ENCODE measurements at places on chromosomes 11 and 22.

DNA sequence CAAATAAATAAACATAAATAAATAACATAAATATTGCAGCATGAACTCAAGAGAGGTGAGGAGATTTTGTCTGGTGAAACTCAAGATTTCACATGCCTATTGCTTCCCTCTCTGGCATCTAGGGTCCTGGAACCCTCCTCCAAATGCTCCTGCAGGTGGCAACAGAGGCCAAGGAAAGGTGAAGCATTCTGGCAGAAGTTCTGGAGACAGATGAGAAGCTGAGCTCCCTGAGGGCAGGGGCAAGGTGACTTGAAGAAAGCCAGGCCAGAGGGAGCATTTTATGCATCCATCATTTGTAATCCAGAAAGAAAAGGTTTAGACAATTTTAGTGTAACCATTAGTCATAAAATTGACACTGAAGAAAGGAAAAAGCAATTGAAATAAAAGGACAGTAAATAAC lies 64.9 kb downstream of the ENDOD1 start:
- DNase-seq = peak; percentile 92

DNA sequence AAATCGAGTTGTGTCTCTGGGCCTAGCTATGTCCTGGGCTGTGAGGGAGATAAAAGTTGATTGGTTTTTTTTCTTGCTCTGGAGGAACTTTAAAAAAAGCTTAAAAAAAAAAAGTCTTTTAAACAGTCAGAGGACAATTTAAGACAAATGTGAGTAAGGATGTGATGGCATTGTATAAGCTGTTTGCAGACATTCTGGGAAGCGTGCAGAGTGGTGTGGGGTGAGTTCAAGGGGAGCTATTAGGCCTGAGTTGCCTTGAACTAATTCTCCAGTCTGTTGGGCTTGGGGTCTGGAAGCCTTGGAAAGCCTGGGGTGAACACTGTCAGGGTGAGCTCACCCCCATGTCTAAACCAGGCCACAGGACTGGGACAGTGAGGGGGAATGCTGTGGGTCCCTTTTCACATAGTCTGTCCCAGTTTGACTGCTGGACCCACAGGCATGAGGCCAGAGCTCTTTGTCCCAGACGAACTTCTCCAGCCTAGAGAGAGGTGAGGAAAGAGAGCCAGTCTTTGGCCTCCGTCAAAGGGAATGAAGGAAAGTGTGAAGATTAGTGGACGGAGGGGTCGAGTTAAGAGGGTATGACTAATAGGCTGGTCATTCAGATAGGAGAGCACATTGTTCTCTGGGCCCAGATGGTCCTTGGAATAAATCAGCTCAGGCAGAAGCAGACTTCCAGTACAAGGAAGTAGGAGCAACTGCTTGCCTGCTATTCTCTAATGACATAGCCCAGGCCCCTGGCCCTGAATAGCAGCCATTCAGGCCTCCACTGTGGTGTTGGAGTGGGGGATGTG lies 76.4 kb upstream of the NNMT start:
- no peak for DNase-seq

DNA sequence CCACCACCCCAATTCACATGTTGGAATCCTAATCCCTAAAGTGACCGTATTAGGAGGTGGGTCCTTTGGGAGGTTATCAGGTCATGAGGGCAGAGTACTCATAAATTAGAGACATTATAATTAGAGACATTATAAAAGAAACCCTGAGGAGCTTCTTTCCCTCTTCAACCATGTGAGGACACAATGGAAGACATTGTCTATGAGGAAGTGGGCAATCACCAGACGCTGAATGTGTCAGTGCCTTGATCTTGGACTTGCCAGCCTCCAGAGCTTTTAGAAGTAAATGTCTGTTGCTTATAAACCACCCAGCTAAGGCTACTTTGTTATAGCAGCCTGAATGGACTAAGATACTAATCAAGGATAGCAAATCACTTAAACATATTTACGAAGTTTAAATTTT lies 14.8 kb downstream of the GAB2 start:
- no peak for DNase-seq

- DNase-seq = no peak
Measured at GRCh38 chr11:121488641-121489040, 35.9 kb upstream of the SORL1-AS1 start.

- no peak for DNase-seq
Measured at GRCh38 chr11:45560155-45560912, 105.1 kb downstream of the CHST1 start.

DNA sequence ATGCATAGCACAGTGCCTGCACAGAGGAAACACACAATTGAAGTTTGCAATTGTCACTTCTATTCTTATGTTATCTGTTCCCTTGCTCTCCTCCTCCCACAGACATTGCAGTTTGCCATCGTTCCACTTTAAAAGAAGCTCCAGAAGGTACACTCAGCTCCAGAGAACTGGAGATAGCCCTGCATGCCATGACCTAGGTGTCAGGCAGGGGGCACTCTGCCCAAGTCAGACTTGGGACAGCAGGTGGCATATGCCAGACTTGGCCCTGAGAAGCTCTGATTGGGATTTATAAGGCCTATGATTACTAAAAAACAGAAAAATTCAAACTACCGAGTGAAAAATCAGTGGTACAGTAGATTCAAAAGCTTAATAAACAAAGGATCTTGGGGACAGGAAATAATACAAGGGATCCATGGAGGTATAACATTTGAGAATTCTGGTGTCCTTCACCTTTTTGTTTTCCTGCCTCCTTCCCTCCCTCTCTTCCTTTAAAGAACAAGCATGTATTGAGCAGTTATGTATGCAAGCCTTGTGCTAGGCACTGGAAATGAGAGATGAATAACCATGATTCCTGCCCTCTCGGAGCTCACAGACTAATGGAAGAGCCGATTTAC lies 40.0 kb downstream of the TENM4 start:
- DNase-seq = no peak

GRCh38 chr22:23393721-23394320 lies 186.3 kb downstream of the IGLL1 start:
- no peak for DNase-seq

- no peak for DNase-seq
Measured at GRCh38 chr11:78420255-78420764, 2.7 kb upstream of the GAB2 start.

GRCh38 chr11:23206741-23207336 lies 346.6 kb upstream of the CCDC179 start:
- no peak for DNase-seq

- DNase-seq = no peak
Measured at GRCh38 chr11:68331338-68331947, 19.1 kb downstream of the LRP5 start.

- DNase-seq = no peak
Measured at GRCh38 chr11:14892577-14892976, 546 bp upstream of the CYP2R1 start.

DNA sequence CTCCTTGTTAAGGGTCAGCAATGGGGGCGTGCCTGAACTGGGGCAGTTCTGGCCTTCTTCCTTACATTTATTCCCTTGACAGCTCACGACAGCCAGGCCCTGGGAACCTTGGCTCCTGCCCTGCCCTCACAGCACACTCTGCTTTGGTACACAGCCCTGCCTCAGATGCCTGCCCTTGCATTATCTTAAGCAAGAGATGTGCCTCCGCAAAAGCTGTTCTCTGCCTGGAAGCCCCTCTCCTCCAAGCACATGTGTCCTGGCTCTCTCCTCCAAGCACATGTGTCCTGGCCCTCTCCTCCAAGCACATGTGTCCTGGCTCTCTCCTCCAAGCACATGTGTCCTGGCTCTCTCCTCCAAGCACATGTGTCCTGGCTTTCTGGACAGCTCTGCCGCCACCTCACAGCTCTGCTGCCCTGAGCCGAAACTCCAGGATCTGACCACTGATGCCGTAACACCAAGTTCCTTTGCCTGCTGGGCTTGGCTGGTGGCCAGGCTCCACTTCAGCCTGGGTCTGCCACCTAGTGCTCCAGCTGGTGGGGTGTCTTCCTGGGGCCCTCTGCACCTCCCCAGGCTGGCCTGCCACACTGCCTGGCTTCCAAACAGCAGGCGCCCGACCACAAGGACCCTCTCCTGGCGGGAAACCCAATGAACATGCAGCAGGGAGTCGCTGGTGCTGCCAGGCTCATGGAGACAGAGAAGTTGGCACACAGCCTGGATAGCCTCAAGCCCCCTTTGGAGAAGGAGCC lies 53.0 kb downstream of the SCUBE1 start:
- no peak for DNase-seq

DNA sequence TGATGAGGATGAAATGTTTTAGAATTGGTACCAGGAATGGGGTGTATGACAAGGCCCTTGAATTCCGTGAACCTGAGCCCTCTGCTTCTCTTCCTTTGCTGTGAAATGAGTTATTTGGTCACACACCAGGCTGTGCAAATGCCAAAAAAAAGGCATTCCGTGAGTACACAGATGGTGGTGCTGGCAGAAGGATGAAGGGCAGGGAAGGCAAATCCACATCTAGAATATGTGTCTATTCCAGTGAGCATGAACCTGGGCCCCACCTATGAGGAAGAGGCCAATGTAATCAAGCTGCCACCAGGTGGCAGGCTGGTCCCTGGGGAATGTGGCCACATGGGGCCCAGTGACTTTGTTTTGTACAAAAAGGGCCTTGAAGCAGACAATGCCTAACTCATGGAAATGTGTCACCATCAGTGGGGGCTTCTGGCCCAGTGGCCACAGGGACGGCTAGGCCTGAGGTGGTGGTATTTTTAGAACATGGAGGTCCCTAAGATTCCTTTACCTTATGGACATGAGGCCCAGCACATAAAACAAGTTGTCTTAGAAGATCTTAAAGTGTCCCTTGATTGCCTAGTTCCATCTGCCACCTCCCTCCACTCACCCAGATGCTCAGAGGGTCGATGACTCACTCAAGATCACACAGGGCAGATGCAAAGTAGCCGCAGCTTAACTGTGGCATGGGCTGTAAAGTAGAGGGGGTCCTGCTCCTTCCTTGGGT lies 3.9 kb upstream of the RNF215 start:
- DNase-seq = peak; percentile 90

DNA sequence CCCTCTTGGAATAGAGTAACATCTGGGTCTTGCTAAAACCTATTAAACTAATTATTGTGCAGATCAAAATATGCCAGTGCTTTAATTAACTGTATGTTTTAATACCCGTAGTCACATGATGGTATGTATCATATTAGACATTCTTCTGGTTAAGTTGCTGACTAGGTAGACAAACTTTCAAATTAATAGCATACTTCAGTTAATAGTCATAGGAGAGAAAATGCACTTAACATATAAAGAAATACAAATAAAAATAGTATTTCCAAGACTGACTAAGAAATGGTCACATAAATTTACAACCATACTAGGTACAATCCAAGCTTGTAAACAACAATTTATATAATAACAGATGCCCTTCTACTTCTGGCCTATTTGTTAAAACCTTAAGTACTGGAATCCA lies 7.6 kb upstream of the EXPH5 start:
- DNase-seq = no peak

DNA sequence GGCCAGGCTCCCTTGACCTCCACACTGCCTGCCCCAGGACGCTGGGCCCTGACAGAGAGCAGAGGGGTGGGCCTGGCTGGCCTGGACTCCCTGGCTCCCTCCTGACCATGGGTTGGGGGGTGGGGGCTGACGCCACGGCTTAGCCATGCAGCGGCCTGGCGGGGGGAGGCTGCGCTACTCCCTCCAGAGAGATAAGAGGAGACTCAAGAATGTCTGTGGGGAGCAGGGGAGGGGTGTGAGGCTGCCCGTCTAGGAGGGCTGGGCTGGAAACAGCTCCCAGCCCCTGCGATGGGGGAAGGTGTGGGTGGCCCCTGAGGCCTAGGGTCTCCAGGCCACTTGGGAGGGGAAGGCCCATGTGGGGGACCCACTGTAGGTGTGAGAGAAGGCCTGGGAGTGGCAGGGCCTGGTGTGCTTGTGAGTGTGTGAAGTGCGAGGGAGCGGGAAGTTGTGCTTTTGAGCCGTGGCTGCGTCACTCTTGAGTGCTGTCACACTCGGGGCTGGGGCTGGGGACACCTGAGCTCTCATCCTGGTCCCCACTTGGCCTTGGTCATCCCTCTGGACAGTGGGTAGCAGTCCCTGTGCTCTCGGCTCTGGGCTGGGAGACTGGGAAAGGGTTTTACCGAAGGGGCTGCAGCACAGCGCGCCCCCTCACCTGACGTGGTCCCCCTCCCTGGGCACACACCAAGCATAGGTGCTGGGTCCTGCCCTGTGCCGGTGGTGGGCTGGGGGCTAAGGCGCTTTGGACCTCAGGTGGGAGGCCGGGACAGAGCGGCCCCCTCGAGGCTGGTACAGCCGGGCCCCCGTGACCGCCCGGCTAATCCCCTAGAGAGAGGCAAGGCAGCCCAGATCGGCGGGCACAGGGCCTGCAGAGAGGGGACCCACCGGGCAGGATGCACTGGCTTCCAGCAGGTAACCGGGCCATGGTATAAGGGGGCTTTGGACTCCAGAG lies 2.4 kb downstream of the MYRF start:
- DNase-seq = no peak

GRCh38 chr22:32736746-32737145 lies 64.8 kb upstream of the TIMP3 start:
- DNase-seq = no peak

DNA sequence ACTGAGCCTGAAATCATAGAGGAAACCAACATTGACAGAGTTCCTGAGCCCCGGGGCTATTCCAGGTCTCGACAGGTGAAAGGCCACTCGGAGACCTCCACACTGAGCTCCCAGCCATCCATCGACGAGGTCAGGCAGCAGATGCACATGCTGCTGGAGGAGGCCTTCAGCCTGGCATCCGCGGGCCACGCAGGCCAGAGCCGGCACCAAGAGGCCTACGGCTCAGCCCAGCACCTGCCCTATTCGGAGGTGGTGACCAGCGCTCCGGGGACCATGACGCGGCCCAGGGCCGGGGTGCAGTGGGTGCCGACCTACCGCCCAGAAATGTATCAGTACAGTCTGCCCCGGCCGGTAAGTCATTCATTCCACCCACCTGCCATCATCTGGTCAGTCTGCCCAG lies 54.9 kb downstream of the C11orf91 start:
- no peak for DNase-seq

DNA sequence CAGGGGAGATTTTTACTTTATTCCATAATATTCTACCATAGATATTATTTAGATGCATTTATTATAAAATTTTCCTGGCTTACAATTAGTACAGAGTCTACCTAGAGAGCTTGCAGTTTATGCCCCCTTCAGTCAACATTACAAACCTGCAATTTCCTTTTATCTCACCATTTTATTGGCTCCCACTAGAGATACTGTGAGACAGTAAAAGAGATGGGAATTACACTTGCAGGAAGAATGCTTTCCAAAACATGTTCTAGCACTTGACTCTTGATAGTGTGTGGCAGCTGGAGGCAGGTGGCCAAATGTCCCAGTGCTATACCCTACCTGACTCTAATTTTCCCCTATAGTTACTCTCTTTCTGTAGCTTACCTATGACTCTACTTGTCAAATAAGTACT lies 863.2 kb downstream of the DLG2 start:
- no peak for DNase-seq

Measured in hematopoietic multipotent progenitor cell treated with erythropoietin and hydrocortisone succinate and interleukin-3 and kit ligand, for 17 days (in vitro differentiated cells).